ENCODE measurements at places on chromosomes 6 and 20. TPM values are rescaled to one million over a fixed set of nuclear protein-coding genes. Genes with fewer than 3 reads are reported as not detected.
A peak's percentile ranks its signal among the peaks of the same experiment; 100 is the strongest.

- DNase-seq: no peak
Observed at GRCh38 chr6:1581120-1581991, 28.4 kb upstream of the FOXC1 start.

DNA sequence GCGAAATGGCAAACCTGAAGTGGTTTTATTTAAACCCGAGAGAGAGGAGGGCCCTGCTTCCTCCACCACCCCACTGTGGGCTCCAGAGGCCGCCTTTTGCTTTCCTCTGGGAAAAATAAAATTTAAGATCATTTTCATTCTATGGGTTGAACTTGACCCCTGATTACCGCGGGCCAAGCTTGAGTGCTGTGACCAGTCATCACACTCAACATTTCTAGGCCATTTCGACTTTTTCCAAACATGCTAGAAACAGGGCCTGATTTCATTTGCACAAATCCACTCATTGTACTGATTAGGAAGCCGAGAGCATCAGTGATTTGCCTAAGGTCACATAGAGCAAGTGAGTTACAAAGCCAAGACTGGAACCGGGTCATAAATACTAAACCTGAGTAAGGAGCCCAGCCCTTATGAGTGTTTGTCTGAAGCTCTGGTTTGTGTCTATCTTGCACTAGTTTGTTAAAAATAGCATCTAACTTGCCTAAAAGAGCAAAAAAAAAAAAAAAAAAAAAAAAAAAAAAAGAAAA is 179.7 kb downstream of the DLL1 start:
- DNase-seq: no peak

GRCh38 chr6:109095835-109096084 is 453 bp downstream of the CEP57L1 start:
- no peak for DNase-seq

- DNase-seq: no peak
Observed at GRCh38 chr20:50582092-50582491, 71.9 kb downstream of the PTPN1 start.

- DNase-seq: no peak
Observed at GRCh38 chr20:50409495-50409894, 100.7 kb upstream of the PTPN1 start.

DNA sequence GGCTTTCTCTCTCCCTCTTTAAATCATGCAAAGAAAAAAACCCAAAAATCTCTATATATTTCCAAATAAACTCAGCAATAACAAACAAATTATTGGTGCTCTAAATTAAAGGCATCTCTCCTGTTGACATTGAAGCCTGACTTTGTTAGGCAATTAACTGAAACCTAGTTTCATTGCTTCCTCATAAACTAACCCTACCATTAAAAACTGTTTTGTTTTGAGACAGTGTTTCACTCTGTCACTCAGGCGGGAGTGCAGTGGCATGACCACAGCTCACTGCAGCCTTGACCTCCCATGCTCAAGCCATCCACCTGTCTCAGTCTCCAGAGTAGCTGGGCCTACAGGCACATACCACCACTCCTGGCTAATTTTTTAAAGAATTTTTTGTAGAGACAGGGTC is 34.9 kb downstream of the PIGU start:
- DNase-seq: no peak

DNA sequence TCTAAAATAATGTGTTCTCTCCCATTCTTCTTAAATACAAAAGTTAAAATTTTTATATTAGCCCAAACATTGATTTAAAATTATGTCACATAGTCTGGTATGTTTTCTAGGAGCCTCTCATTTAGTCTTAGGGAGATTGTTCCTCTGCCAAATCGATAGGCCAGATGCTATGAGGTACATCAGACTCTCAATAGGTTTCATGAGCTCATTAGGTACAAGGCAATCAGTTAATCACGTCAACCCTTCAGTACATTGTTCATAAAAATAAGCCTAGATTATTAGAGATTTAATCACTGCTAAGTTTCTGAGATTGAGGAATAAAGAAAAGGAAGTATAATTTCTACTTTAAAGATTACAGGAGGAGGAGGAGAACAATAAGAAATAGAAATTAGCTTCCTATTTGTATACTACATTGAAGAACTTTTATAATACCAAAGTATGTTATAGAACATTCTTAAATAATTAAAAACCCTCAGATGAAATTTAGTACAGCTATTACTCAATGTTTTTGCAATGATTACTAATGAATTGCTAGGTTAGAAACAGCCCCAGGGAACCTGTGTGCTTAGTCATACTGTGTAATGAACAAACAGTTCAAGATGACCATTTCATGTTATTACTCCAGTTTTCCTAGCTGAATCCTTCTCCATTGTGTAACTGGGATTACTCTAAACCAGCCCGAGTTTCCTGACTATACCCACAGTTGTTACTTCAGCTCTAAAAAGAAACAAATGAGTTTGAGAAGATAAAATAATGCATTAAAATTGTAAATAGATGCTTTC is 117.0 kb downstream of the BMP5 start:
- DNase-seq: no peak

- no peak for DNase-seq
Observed at GRCh38 chr20:10360878-10361277, 73.1 kb downstream of the MKKS start.

DNA sequence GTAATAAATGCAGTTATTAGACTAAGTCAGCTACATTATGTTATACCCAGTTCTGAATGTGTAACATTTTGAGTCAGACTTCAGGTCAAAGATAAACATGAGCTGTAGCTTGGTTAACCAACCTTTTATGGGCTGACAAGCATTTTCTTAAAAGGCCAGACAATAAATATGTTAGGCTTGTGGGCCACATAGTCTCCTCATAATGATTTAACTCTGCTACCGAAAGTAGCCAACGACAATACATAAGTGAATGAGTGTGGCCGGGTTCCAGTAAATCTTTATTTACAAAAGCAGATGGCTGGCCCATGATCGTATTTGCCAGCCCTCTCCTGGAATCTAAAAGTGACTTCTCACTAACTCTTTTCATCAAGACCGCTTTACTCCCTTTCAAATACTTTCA is 49.9 kb downstream of the ATG5 start:
- DNase-seq: no peak

GRCh38 chr6:117149324-117149723 is 116.0 kb upstream of the VGLL2 start:
- DNase-seq: no peak

- no peak for DNase-seq
Observed at GRCh38 chr20:15185913-15186312, 848.5 kb upstream of the FLRT3 start.

DNA sequence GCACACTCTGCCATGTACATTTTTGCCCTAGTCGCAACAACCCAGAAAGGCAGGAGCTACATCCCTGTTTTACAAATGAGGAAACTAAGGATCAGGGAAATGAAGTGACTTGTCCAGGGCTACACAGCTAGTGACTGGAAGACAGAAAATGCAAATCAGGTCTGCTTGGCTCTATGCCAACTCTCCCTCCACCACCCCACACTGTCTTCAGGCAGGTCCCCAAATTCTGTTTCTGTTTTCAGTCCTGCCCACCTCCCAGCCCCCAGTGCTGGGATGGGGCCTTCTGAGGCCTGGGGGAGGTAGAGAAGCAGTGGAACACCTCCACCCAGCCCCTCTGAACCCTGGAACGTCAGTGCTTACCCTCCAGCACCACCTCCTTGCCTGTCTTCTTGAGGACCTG is 5.1 kb downstream of the SNTA1 start:
- DNase-seq: no peak

DNA sequence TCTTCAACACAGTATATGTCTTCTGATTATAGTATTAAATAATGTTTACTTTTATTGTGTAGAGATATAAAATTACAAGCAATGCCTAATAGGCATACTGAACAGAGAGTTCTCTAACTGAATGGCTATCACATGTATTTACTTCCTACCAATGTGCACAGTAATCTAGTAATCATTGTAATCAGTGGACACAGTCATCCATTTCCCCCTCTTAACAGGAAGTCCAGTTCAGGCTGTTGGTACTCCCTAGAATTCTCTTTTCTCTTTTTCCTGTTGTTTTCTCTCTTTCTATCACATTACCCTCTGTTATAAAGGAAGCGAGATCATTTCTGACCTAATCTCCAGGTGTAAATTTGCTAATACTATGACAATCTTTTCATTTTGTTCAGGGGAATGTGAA is 172.5 kb downstream of the HTR1B start:
- DNase-seq: no peak

GRCh38 chr20:1420066-1420465 is 27.2 kb upstream of the FKBP1A start:
- no peak for DNase-seq

- no peak for DNase-seq
Observed at GRCh38 chr20:48308232-48308781, 519.5 kb downstream of the PREX1 start.

GRCh38 chr6:119442776-119443184 is 93.2 kb upstream of the MAN1A1 start:
- no peak for DNase-seq

- no peak for DNase-seq
Observed at GRCh38 chr6:44003345-44004061, 123.7 kb downstream of the MRPL14 start.

GRCh38 chr20:55478724-55479450 is 526.4 kb downstream of the CBLN4 start:
- no peak for DNase-seq

DNA sequence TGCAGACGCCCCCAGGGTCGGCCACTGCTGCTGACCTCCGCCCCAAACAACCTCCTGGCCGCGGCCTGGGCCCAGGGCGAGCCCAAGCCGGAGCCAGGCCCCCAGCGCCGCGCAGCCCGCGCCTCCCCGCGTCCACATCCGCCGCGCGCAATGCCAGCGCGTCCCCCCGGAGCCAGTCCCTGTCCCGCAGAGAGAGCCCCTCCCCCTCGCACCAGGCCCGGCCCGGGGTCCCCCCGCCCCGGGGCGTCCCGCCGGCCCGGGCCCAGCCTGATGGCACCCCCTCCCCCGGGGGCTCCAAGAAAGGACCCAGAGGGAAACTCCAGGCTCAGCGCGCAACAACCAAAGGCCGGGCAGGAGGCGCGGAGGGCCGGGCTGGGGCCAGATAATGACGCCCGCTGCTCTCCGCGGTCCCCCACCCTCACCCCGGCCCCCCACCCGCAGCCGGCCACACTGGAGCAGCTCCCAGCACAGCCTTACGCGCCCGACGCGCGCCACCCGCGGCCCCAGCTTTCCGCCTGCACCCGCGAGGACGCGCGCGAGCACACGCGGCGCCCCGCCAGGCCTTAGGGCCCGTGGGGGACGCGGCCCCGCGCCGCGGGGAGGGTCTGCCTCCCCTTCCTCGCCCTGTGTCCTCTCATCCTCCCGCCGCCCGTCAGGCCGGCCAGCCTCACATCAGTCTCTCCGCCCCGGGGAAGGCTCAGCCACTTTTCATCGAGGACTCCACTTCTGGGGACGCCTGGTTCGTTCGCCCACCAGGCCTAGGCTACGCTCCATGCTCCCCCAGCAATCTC is 12.9 kb upstream of the SLC22A7 start:
- DNase-seq: no peak

DNA sequence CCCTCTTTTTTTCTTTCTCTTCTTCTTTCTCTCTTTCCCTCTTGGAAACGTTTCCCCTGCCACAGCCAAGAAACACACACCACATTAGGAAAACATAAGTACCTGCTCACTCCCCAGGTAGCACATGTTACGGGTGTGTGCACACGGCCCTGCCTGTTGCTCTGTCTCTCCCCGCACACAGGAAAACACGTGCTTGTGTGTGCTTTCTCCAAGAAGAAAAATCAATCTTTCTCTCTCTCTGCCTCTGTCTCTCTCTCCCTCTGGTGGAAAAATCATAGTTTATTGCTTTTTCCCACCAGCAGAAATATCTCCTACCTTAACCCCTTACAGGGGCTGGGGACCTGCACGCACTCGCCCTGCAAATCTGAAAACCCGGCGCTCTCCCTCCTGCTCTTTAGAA is 102.3 kb downstream of the EDN3 start:
- peak; percentile 34 for DNase-seq

DNA sequence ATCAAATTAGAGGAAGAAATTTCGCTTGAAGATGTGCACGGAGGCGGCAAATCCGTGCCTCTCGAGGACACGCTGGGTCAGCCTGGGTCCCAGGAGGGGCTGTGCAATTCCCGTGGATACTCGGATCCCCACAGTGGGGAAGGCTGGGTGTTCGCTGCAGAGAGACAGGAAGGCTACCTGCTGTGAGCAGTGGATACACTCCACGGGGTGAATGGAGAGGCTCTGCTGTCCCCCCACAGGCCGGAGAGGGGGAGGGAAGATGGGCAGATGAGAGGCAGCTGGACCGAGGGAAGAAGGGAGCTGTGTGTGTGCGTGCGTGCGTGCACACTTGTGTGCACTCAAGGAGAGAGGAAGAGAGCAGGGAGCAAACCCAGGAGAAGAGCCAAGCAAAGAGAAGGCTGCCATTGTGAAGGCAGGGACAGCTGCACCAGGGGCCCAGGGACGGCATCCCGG is 57.3 kb downstream of the SULF2 start:
- no peak for DNase-seq

- DNase-seq: no peak
Observed at GRCh38 chr6:143009851-143010250, 50.8 kb upstream of the AIG1 start.

DNA sequence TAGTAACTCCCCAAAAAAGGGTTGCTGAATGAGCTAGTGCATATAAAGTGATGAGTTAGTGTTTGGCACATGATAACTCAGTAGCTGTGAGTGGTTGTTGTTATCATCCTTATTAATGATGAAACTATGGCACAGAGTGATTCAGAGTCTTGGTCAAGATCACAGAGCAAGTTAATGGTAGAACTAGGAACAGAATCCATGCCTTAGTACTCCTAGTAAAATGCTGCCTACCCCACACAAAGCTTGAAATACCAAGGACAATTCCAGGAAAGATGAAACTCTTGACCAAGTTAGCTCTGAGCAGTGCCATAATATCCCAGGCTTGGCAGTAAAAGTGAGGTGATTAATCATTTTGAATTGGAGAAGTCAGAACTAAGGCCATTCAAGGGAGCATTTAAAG is 109.1 kb upstream of the ENPP5 start:
- no peak for DNase-seq

GRCh38 chr20:1735417-1736089 is 78.0 kb upstream of the SIRPG start:
- no peak for DNase-seq

DNA sequence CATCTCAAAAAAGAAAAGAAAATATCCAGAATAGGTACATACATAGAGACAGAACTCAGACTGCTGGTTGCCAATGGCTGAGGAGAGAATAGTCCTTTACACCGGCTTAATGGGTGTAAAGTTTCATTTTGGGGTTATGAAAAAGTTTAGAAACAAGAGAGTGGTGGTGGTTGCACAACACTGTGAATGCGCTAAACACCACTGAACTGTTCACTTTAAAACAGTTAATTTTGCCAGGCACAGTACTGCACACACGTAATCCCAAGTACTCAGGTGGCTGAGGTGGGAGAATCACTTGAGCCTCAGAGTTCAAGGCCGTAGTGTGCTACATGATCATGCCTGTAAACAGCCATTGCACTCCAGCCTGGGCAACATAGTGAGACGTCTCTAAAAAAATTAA is 7.6 kb downstream of the ILRUN start:
- DNase-seq: no peak

GRCh38 chr6:44076356-44077213 is 50.7 kb downstream of the MRPL14 start:
- DNase-seq: no peak

Gene ADTRP
- 14.3 TPM for total RNA-seq

Gene PHF20
- total RNA-seq: 119 TPM

Gene HS3ST5
- not detected for total RNA-seq

Gene HLA-DQB1
- total RNA-seq: 21.7 TPM

Gene POU3F2
- not detected for total RNA-seq

Gene HLA-DQA1
- 5.9 TPM for total RNA-seq

Gene HLA-DQA2
- 1.1 TPM for total RNA-seq

Gene SYTL3
- total RNA-seq: 41.2 TPM

Gene EFCAB8
- total RNA-seq: 2.5 TPM

Gene C20orf204
- total RNA-seq: 6.1 TPM

All from CD4-positive, alpha-beta T cell (primary cell).